ENCODE measurements at places on chromosomes 4 and X.

- no peak for DNase-seq
These were observed 71.0 kb downstream of the COQ2 start for GRCh38 chr4:83213640-83214039.

DNA sequence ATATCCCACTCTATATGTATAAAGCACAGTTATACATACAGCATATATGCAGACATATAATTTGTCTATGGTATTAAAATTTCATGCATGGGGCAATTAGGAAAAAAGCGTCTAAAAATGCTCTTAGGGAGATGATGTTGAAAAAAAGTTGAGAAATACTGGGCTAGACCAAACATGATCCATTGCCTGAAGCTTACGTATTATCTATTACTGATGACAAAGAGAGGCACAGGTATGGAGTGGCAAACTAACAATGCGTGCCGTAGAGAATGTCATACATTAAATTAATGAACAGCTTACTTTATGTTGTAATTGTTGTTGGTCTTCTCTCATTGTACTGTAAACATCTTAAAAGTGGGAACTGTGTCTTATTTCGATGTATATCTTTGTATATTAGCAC, 13.9 kb downstream of the RHOH start:
- no peak for DNase-seq

- no peak for DNase-seq
These were observed 57.8 kb downstream of the JAKMIP1 start for GRCh38 chr4:6142511-6142910.

GRCh38 chr4:37892641-37893040, 1.8 kb downstream of the TBC1D1 start:
- DNase-seq: no peak

DNA sequence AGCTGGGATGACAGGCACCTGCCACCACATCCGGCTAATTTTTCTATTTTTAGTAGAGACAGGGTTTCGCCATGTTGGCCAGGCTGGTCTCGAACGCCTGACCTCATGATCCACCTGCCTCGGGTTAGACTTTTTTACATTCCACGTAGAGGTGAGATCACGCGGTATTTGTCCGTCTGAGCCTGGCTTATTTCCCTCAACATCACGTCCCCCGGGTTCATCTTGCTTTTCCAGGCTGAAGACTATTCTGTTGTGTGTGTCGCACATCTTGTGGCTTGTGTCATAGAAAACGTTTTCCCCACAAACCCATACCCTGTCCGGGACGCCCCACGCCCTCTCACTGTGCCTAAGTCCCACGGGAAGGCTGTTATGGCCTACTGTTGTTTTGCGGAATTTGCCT, 185.3 kb downstream of the CRLF2 start:
- no peak for DNase-seq

GRCh38 chrX:111519215-111519614, 7.8 kb downstream of the SERTM2 start:
- no peak for DNase-seq

- DNase-seq: no peak
These were observed 349.9 kb downstream of the FBXW7 start for GRCh38 chr4:152185786-152186550.

DNA sequence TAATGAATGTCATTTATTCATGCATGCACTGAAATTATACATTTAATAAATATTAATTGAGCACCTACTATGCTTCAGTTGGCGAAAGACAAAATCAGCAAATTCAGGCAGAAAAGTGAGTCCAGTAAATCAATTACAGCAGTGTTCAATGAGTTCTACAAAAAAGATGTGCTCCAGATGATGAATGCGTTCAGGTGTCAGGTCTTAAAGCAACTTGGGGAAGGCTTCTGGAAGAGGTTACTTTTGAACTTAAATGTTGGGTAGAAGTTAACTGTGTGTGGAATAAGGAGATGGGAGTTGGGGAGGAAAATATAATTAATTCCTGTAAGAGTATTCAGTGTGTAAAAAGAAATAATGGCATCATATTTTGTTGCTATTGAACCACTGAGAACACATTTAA, 79.0 kb downstream of the SLC7A11 start:
- DNase-seq: no peak

GRCh38 chr4:92885632-92886031, 581.9 kb downstream of the GRID2 start:
- peak; percentile 4 for DNase-seq

DNA sequence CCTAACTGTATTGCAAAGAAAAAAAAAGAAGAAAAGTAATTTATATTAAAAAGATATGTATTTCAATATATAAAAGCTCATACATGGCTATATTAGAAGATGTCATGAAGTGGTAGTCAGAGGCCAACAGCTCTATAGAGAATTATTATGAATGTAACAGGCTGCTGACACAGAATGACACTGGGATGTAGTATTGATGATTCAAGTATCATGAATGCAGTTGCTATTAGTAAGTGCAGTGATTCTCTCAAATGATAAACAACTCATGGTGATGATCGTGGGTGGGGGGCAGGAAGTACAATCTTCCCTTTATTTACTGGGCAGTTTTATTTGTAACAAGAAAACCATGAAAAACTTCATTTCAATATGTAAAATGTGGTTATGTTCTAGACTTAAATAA, 124.6 kb downstream of the COL4A6 start:
- DNase-seq: no peak

DNA sequence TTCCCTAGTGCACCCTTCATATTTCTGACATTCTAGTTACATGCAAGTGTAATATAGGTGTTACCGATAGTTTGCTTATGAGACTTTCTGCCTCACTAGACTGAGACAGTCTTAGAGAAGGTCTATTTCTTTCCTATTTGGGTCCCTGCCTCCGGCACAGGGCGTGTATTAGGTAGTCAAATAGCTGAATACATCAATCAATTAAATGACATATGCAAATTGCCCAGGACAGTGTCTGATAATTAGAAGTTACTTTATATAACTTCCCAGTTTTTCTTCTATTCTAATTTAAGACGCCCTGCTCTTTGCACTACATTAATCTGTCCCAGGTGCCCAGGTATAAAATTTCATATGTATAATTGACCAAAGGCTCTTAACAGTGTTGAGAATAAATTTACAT, 264.2 kb downstream of the RAB28 start:
- no peak for DNase-seq

DNA sequence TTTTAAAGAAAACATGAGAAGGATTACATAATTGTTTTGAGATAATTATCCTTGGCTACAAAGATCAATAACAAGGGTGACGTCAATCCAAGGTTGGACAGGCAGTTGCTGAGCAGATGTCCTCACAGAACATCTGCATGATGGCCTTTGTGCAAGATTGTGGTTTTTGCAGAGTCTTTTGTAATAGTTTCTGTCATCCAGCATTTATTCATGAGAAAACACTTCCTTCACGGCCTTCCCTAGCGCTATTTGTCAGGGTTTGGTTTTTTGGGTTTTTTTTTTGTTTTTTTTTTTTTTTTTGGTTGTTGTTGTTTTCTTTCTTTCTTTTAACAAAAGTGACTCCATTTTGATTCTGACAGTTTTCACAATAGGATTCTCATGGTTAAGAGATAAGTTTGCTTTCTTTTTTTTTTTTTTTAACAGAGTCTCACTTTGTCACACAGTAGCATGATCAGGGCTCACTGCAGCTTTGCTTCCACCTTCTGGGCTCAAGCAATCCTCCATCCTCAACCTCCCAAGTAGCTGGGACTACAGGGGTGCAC, 31.5 kb upstream of the ELF2 start:
- no peak for DNase-seq

- peak; percentile 40 for DNase-seq
These were observed 600 bp downstream of the BEX4 start for GRCh38 chrX:103215425-103215991.

DNA sequence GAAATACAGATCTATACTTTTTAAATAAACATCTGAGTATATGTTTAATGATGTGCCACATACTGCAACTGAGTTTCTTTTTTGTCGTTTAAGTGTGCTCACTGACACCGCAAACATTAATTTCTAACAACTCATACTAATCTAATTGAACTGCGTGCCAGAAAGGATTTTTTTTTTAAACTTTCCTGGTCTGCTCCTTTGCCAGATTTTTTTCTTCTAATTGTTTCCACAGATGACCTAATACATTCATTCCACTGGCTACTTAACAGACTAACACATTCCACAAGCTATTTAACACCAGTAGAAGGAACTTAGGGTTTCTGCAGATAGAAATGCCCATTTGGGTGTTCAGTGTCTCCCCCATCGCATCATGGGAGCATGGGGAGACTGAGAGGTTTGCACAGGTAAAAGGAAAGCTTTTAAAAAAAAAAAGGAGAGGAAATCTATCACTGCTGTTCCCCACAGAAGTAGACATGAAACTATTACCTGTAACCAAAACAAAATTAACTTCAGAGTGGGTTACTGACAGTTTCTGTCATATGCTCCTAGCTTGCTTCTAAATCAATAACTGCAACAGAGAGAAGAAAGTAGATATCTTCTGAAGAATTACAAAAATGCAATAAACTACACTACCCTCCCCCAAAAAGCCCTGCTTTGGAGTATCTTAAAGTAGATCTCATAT, 31.6 kb downstream of the SH3KBP1 start:
- no peak for DNase-seq

GRCh38 chr4:7050481-7051143, 7.4 kb downstream of the TADA2B start:
- DNase-seq: no peak

- DNase-seq: peak; percentile 40
These were observed 49.3 kb downstream of the NPNT start for GRCh38 chr4:105944540-105944939.

- no peak for DNase-seq
These were observed 184.7 kb downstream of the LDB2 start for GRCh38 chr4:16713696-16714095.

GRCh38 chr4:24675721-24676389, 91.5 kb upstream of the DHX15 start:
- no peak for DNase-seq

DNA sequence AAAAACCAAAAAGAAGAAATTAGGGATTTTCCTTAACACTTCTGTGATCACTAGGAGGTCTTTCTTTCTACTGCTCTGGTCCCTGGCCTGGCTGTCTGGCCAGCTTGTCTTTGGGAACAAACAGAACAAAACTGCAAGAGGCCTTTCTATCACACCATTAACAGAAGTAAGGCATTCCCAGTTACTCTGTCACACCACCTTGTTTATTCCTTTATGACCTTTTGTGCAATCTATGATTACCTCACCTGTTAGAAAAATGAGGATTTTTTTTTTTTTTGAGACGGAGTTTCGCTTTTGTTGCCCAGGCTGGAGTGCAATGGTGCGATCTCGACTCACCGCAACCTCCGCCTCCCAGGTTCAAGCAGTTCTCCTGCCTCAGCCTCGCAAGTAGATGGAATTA, 3.0 kb downstream of the METAP1 start:
- no peak for DNase-seq

GRCh38 chr4:70749313-70749712, 27.5 kb downstream of the RUFY3 start:
- DNase-seq: no peak

DNA sequence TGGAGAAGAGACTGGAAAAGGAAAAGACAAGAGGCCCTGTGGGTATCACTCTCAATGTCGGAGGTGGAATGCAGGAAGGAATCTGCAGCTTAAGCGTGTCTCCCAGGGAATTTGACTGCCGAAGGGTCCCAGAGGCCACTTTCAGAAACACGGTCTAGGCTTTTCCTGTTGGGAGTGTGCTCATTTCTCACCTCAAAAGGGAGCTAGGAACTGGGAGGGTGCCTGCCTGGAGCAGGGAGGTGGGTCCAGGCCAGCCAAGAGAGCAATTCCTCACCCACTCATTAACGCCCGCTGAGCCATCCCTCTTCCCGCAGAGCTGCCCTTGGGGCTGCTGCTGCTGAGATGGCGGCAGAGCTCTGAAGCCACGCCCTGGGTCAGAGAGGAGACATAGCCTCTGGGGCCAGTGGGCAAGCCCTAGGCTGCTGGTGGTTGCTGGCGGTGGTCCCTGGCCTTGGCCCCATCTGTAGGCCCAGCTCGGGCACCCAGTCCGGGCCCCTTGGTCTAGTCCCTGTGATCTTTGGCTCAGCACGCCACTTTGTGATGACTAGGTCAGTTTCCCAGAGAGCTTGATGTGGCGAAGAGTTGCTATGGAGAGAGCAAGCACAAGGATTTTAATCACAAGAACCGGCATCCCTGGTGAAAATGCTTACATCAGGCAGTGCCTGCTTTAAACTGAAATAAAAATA, 4.1 kb downstream of the ZNF185 start:
- no peak for DNase-seq

DNA sequence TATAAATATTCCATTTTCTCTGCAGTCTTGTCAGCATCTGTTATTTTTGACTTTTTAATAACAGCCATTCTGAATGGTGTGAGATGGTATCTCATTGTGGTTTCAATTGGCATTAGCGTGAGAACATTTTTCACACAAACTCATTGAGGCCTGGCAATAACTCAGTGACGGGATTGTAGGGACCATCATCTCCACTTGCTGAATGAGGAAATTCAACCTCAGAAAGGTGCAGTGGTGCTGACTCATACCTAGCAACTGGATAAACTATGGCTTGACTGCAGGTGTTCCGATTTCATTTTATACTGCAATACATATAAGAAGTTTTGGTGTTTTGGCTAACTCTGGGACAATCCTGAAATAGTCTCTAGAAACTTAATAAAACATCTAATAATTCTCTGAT, 88.3 kb upstream of the DDIT4L start:
- DNase-seq: no peak

- no peak for DNase-seq
These were observed 22.4 kb downstream of the AFF1 start for GRCh38 chr4:86957215-86957614.

GRCh38 chr4:101981756-101982155, 191.2 kb downstream of the BANK1 start:
- DNase-seq: peak; percentile 21

- no peak for DNase-seq
These were observed 93.6 kb downstream of the GPR143 start for GRCh38 chrX:9671998-9672397.

GRCh38 chrX:103556963-103557612, 28.2 kb upstream of the TCEAL4 start:
- peak; percentile 44 for DNase-seq

DNA sequence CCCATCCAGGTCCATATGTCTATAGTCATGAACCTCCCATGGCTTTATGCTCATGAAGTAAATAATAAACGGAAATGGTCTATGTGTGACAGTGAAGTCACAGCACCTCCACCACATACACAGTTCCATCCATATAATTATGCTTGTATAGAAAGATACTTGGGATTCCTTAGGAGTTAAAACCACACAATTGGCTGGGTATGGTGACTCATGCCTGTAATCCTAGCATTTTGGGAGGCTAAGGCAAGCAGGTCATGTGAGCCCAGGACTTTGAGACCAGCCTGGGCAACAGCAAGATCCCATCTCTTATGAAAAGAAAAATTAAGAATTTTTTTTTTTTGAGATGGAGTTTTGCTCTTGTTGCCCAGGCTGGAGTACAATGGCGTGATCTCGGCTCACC, 55.6 kb upstream of the RBM47 start:
- no peak for DNase-seq

DNA sequence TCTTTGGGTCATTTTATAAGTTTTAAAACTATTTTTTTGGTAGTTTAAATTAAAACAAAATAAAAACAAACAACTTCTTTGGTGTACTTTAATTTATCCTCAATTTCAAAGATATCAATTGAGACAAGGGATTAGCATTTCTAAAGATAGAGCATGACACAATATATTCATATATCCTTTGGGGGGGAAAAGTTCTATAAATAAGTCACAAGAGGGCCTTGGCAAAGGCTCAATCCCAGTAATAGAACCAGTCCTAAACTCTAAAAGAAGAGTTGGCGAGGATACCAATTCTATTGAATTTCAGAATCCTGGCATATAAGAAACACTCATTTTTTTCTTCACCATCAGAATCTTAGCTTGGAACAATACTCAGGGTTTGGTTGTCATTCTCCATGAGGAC, 89.7 kb downstream of the COL4A6 start:
- no peak for DNase-seq
